ENCODE measurements at places on chromosomes 3 and 15.

DNA sequence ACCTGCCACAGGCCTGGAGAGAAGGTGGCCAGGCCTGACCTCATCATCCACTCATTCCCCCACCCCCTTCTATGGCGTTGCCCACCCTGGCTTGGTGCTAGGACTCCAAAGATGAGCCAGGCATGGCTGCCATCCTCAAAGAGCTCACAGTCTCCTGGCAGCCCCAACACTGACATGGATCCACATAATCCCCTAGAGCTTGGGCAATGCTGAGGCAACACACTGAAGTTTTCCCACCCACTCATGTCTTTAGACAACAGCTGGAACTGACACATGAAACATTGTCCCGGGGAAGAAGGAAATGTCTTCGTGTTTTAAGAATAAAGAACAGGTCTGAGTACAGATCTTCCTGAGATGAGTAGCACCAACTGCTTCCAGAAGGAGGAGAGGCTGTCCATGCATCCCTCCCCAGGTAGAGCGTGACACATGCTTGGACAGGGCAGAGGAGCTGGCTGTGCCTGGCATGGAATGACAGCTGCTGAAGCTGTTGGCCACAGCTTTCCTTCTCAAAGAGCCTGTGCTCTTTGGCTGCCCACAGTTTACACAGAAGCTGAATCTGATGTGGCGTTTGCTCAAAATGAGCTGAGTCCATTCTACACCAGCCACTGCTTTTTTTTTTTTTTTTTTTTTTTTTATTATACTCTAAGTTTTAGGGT lies 70.1 kb downstream of the HOMER2 start:
- no peak for DNase-seq

DNA sequence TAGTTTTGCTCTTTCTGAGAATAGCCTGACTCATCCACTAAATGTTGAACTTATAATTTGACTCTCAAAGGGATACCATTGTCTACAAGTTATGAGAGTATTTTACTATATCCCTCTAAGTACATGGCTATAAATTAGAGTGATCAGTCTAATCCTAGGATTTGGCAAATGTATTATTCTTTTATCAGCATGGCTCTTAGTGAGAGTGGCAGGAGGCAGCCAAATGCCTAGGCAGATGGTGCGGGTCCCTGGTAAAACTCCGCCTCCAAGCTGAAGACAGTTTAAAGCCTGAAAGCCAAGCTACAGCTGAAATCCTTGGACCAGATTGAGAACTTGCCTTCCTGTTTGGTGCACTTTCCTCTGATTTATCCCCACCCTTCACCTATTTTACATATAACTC lies 631.8 kb downstream of the SQOR start:
- no peak for DNase-seq

- DNase-seq, result no peak
These were observed 614.0 kb upstream of the AGTR1 start for GRCh38 chr3:148083526-148084182.

DNA sequence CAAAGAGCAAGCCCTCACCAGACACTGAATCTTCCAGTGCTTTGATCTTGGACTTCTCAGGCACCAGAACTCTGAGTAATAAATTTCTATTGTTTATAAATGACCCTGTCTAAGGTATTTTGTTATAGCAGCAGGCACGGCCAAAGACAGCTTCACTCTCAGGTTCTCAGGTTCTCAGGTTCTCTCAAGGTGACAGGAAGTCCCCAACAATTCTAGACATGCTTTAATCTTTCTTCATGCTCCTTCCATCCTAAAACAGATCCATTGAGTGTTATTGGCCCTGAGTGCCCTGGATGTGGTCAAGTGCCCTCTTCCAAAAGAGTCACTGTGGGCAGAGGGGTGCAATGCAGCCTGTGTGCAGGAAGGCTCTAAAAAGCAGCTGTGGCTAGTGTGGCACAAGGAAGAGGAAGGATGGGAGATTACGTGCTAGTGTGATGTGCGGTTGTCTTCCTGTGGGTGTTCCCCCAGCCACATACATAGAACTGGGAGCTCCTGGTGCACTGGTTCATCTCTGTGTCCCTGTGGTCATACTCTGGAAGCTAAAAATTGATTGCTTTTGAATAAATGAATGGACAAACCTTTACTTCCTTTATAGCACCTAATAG lies 11.0 kb upstream of the RAB7A start:
- DNase-seq, result no peak

GRCh38 chr3:94413336-94414108 lies 350.7 kb downstream of the NSUN3 start:
- no peak for DNase-seq

Data from stimulated activated CD4-positive, alpha-beta T cell treated with anti-CD3 and anti-CD28 coated beads, Interleukin-1b, Interleukin-23, amount 100 ng/mL, for 24 hours (primary cell).